ENCODE measurements at places on chromosomes 5 and 9.

GRCh38 chr5:4230786-4231641, 635.4 kb downstream of the IRX1 start:
- DNase-seq: no peak

- no peak for DNase-seq
Observed at GRCh38 chr9:81072758-81073157, 616.6 kb downstream of the TLE1 start.

- no peak for DNase-seq
Observed at GRCh38 chr5:51968756-51969155, 585.5 kb downstream of the ISL1 start.

- DNase-seq: peak; percentile 72
Observed at GRCh38 chr9:99013550-99013949, 69.8 kb downstream of the COL15A1 start.

DNA sequence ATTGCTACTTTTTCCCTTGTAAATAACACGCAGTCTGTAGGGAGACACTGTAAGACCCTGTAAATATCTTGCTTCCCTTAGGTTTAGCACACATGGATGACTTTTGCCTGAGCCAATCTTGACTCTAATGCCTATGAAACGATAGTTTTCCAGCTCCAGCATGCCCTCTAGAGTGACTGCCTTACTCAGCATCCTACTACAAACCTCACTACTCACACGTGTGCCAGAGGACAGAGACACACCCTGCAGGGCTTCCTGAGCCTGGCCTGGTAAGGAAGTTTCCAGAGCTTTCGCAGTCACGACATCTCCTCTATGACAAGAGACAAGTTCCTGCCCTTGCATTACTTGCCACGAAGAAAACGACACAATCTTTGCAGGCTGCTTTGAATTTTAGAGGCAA, 138.1 kb downstream of the ATPSCKMT start:
- DNase-seq: peak; percentile 33

GRCh38 chr5:125070961-125071360, 324.5 kb upstream of the ZNF608 start:
- no peak for DNase-seq
